Activated CD4-positive, alpha-beta T cell treated with anti-CD3 and anti-CD28 coated beads for 48 hours (primary cell): ENCODE measurements at places on chromosomes 5 and 9.

DNA sequence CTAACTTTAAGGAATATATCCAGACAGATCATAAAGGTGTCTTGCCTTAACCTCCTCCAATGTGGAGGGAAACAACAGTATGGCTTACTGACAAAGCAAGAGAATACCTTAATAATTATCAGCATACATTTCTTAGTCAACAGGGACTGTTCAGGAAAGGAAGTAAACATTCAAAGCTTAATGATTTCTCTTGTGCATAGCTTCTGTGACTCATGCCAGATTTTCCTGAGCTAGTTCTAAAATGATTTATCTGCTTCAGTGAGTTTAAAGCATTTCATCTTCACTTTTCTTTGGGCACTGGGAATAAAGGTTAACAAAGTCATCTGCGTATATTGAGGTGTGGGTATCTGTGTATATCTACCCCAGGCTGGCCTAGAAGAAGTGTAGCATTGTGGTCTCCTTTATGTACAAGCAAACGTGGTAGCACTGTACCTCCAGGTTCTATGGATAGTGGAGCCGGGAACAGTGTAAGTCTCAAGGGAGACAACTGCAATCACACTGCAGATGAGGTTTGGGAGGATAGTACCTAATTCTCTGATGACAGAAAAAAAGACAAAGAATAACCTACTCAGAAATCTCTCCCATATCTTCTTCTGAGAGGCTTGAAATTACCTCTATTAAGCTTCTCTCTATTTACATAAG, 284.1 kb downstream of the HCN1 start:
- no peak for DNase-seq

DNA sequence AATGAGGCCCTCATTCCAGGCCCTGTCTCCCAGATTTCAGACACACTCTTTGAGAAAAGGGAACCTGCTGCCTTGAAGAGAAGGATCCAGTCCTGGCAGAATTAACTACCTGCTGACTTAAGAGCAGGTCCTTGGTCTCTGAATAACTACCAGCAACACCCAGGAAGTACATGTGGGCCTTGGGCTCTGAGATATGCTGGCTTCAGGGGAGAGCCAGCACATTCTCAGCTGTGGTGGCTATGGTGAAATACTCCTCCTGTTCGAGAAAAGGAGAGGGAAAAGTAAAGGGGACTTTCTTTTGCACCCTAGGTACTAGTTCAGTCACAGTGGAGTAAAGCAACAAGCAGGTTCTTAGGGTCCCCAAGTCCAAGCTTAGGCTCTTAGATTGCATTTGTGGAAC, 120.0 kb downstream of the HMHB1 start:
- no peak for DNase-seq

DNA sequence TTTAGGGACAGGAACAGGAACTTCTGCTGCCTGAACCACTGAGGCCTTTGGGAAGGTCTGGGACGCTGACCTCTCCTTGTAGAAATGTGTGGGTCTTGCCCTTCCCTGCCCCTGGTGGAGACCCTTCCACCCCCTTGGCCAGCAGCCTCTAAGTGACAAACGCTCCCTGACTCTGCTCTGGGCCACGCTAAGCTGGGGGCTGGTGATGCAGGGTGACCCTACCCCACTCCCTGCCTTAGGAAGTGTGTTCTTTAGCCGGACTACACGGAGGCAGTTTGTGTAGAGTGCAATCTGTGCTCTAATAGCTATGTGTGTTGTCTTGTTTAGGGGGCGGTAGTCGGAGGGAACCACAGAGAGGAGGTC, 123.0 kb downstream of the COL23A1 start:
- no peak for DNase-seq

- DNase-seq: no peak
These were observed 790 bp downstream of the PTAR1 start for GRCh38 chr9:69759021-69759420.

- DNase-seq: no peak
These were observed 37.6 kb downstream of the NKX2-5 start for GRCh38 chr5:173197375-173197891.

- no peak for DNase-seq
These were observed 4.1 kb upstream of the HDHD3 start for GRCh38 chr9:113380869-113381378.

GRCh38 chr5:179762079-179762780, 29.6 kb downstream of the MAML1 start:
- peak; percentile 21 for DNase-seq

DNA sequence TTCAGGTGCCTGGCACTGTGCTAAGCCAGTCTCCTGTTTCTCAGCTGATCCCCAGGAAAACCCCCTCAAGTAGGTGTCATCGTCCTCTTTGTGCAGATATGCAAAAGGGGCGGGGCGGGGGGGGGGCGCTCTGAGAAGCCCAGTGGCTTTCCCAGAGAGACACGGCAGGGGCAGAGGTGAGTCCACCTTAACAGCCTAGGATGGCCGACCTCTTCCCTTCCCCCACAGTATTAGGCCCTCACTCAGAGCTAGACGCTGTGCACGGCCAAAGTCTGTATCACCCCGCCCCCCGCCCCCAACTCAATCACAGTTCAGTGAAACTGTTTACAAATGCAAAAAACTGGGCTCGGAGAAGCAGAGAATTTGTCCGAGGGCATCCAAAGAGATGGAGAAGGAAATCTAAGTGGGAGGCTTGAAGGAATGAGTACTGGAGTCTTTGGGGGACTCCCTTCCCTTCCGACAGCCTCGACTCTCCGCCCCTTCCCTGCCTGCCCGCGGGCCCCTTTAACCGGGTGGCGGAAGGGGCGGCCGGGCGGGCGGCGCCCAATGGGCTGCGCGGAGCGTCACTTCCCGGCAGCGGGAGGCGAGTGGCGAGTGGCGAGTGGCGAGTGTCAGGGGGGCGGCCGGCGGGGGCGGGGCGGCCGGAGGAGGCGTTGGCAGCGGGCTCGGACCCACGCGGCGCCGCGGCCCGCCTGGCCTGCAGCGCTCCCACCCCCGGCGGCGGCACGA, at the start of gene ERGIC1:
ERGIC1 (plus strand) TSS at position 566 of the 729 bp plus-strand sequence; CDS start at position 729, 163 bp downstream.
- peak; percentile 68 for DNase-seq

GRCh38 chr5:158301186-158301585, 442.2 kb upstream of the CLINT1 start:
- DNase-seq: no peak

DNA sequence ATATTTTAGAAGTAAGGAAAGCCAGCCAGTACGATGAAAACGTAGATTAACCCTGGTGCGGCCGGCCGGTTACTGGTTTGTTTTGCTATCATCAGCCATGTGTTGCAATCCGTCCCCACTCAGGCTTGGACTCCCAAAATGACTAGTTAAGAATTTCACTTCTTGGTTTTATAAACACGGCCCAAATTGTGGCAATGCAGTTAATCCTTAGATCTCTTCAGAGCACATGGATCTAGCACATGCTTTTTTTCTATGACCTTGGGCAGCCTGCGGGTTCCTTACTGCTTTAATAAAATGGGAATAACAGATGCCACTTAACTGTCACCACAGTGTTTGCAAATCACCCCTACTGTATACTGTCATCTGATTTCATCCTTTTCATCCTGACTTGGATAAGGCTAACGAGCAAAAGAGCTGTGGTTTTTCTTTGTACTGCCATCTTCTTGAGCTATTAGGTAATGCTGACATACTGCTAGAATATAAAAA, 1.5 kb downstream of the NDFIP1 start:
- peak; percentile 59 for DNase-seq

DNA sequence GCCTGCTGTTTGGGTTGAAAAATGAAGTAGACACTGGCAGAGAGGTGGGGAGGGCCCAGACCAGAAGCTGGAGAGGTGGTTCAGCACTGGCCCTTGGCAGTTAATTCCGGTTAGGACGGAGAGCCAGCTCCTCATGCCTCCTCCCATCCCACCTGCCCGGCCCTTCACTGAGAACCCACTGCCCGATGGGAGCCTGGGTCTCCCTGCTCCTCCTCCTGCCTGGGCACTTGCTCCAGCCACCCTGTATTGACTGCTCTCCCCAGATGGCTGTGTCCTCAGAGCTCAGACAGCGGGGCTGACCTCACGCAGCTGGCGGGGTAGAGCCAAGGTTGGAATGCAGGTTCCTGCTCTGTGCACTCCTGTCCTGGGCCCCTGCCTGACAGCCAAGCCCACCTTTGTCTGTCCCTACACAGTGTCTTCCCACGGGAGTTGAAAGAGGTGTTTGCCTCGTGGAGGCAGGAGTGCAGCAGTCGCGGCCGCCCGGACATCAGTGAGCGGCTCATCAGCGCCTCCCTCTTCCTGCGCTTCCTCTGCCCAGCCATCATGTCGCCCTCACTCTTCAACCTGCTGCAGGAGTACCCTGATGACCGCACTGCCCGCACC, 114.7 kb downstream of the DAB2IP start:
- DNase-seq: no peak

GRCh38 chr5:119383008-119383407, 27.2 kb downstream of the TNFAIP8 start:
- no peak for DNase-seq

DNA sequence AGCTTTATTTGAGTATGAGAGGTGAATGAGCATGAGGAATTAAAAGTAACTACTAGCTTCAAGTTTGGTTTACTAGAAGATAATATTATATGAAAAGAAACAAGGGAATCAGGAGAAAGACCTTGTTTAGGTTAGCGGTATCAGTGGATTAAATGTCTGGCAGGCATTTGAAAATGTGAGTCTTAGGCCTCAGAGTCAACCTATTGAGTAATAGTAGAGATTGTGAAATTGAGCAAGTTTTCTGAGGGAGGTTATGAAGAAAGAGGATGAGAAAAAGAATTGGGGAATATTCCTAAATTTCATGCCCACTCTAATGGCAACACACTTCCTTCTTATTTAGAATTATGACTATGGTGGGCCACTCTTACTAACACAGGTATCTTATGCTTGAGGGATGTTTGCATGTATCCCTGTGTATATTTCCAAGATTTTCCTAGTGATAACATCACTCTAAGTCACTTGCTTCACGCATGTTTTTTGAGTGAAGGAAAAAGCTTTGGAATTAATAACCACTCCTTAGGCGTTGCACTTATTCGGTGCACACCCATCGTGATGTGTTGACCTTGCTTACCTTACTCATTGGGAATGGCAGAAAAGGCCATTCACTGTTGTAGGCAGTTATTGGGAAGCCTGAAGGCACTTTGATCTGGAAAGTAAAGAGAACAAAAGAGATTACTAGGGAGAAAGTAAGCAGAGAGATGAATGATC, 8.2 kb upstream of the ELL2 start:
- DNase-seq: no peak

- no peak for DNase-seq
These were observed at the start of gene CDH10 for GRCh38 chr5:24644761-24645160. TSS of gene CDH10 (minus strand) at chr5:24644978. CDS start at chr5:24593490, 51,488 bp downstream.

- DNase-seq: no peak
These were observed 18.1 kb downstream of the C1QTNF2 start for GRCh38 chr5:160352308-160352707.

- no peak for DNase-seq
These were observed 46.4 kb upstream of the ABCA1 start for GRCh38 chr9:104974053-104974962.

GRCh38 chr5:178428341-178429155, 161.6 kb downstream of the COL23A1 start:
- no peak for DNase-seq

DNA sequence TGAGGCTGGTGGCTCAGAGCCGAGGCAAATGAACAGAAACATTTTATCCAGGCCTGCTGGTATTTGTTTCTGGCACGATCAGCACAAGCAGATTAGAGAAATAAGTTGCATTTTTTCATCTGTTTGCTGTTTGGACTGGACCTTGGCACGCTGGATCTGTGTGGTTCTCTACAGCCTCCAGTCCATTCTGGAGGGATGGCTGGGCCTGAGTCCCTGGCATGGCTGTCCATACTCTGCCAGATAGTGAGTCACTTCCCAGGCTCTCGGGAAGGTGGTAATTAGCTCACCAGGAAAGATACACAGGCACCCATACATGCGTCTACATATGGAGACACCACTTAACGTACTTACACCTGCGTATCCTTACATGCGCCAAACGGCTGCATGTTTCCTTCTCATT, 78.6 kb downstream of the SPRY4 start:
- no peak for DNase-seq

DNA sequence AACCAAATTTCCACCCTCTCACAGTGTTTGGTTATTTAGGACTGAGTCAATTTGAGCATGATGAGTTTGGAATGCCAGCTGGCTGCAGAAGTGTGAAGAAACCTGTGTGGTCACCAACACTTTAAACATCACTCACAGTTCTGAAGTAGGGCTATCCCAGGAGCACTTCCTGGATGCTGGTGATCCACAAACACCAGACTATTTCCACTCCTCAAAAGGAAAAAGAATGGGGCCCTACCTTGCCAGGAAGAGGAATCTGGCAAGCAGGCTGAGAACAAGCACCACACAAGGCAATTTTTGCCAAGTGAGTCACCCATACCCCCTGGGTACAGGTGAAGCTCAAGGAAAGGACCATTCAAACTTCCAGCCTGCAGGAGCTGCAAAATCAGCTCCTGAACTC, 294.2 kb upstream of the PTGER4 start:
- DNase-seq: no peak

GRCh38 chr5:115423051-115423450, 121.5 kb downstream of the FEM1C start:
- no peak for DNase-seq

DNA sequence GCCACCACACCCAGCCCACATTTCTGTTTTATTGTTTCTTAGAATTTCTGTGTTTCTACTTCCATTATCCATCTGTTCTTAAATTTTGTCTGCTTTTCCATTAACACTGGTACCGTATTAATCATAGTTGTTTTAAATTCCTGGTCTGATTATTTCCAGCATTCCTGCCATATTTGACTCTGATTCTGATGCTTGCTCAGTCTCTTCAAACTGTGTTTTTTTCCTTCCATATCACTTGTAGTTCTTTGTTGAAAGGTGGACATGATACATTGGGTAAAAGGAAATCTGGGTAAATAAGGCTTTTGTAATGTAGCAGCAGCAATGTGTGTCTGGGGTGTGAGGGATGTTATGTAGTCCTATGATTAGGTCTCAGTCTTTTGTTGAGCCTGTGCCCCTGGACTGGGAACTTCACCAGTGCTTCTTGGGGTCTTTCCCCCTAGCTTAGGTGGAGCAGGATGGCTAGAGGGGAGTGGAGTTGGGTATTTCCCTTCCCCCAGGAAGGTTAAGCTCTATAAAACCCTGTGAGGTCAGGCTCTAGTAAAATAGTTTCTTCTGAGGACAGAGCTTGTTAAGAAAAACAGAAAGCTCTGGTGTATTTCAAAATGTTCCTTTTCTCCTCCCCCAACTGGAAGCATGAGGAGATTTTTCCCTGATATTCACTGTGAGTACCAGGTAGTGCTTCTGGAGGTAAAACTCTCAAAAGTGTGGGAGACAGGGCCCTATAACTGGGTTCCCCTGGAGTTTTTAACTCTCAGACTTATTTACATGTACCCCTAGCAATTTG, 10.1 kb upstream of the TMOD1 start:
- no peak for DNase-seq

- DNase-seq: no peak
These were observed 9.6 kb downstream of the NCS1 start for GRCh38 chr9:130181678-130182380.

DNA sequence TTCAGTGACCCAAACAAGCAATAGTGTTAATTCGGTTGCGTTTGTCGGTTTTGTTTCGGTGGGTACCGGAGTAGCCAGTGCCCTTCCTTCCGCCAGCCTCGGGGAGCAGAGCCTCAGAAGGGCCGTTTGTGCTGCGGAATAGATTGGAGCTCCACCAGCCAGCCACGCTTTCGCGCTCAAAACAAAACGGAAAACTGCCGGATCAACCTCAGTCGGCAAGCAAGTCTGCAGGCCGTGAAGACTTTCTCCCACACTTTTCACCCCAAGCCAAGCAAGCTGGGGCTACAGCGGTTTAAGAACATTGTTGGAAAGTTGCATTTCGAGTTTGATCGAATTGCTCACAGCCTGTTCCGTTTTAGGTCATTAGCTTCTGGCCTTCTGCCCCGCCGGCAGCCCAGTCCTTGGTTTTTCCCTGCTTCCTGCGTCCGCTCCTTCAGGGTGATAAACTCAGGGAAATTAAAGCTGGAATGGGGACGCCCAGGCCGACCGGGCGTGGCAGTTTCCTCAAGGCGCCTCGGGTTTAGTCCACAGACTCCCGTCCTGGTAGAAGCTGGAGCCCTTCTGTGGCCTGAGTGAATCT, 803 bp upstream of the CCNO start:
- DNase-seq: peak; percentile 24
